ENCODE measurements at places on chromosomes 7 and 10. TPM values are rescaled to one million over a fixed set of nuclear protein-coding genes. Genes with fewer than 3 reads are reported as not detected.

DNA sequence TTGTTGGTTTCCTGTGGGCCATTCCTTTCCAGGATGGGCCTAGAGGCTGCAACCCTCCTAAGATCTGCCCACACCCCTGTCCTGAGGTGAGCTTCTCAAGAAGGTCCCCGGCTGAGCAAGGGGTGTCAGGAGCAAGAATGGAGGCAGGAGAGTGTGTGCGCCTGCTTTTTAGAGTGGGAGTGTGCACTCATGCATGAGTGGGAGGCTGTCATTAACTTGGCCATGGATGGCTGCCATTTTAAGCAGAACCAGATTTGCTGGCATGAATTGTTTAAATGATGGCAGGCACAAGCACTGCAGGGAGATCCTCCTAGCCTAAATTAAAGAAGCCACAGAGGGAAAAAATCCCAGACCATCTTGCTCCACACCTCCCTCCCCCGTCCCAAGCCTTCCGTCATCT is 2.9 kb upstream of the SGPL1 start:
- no peak overlapping the region for H3K4me3 ChIP-seq
- DNase-seq, result no peak
- H3K27me3 ChIP-seq, result no peaks in the 10 kb centered on the region
- no peak overlapping the region for H3K27ac ChIP-seq
- no peaks in the 10 kb centered on the region for H3K36me3 ChIP-seq
- H3K4me1 ChIP-seq, result peaks cover 19% of the 10 kb centered on the region

DNA sequence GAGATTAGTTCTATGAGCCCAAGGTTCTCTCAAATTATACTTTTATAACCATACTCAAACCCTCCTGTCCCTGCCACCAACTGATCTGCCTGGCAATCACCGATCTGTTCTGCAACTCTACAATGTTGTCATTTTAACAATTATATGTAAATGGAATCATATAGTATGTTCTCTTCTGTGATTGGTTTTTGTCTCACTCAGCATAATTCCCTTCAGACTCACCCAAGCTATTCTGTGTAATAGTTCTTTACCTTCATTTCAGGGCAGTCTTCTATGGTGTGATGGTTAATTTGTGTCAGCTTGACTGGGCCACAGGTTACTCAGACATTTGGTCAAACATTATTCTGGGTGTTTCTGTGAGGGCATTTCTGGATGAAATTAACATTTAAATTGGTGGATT is 181.9 kb upstream of the CXCL12 start:
- no peak overlapping the region for H3K27ac ChIP-seq
- DNase-seq, result no peak
- H3K27me3 ChIP-seq, result no peaks in the 10 kb centered on the region
- H3K36me3 ChIP-seq, result no peaks in the 10 kb centered on the region
- no peaks in the 10 kb centered on the region for H3K4me1 ChIP-seq
- H3K4me3 ChIP-seq, result no peak overlapping the region

DNA sequence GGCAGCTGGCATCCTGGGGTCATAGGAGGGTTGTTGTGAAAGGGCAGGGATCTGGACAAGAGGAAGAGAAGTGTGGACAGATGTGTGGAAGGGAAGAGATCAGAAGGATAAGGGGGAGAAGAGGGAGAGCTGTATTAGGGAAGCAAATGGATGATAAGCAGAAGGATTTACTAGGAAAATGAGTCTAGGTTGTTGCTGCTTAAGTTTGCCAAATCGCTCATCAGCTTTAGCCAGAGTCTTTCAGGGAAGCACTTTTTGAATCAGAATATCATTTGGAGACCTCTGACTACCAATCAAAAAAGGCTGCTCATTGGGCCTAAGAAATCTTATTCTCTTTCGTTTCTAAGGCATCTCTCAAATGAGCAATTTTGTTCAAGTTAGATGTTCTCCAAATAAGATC is 2.6 kb upstream of the CSGALNACT2 start:
- no peak overlapping the region for H3K4me3 ChIP-seq
- H3K4me1 ChIP-seq, result peaks cover 13% of the 10 kb centered on the region
- DNase-seq, result no peak
- H3K27me3 ChIP-seq, result no peaks in the 10 kb centered on the region
- no peaks in the 10 kb centered on the region for H3K36me3 ChIP-seq

- peak; percentile 81 for DNase-seq
- H3K27ac ChIP-seq, result no peak overlapping the region
- H3K4me1 ChIP-seq, result peaks cover 51% of the 10 kb centered on the region
- H3K4me3 ChIP-seq, result no peak overlapping the region
- H3K27me3 ChIP-seq, result no peaks in the 10 kb centered on the region
- H3K36me3 ChIP-seq, result peaks cover 10% of the 10 kb centered on the region
Measured at GRCh38 chr7:5704534-5704922, 76.9 kb downstream of the RNF216 start.

The IGFBP3 gene
- 62.4 TPM for total RNA-seq

- peak overlapping the region; percentile 50 for H3K4me3 ChIP-seq
- H3K27me3 ChIP-seq, result no peaks in the 10 kb centered on the region
- peaks cover 12% of the 10 kb centered on the region for H3K4me1 ChIP-seq
- peak overlapping the region; percentile 86 for H3K27ac ChIP-seq
- DNase-seq, result peak; percentile 68
- no peaks in the 10 kb centered on the region for H3K36me3 ChIP-seq
Measured at GRCh38 chr10:43689618-43689954, 40.9 kb upstream of the ZNF32 start.

Data from stomach (tissue), 19 donors.